ENCODE measurements at places on chromosomes 7 and 10.

- no peak for DNase-seq
Observed at GRCh38 chr10:89502549-89502948, 32.8 kb downstream of the SLC16A12 start.

DNA sequence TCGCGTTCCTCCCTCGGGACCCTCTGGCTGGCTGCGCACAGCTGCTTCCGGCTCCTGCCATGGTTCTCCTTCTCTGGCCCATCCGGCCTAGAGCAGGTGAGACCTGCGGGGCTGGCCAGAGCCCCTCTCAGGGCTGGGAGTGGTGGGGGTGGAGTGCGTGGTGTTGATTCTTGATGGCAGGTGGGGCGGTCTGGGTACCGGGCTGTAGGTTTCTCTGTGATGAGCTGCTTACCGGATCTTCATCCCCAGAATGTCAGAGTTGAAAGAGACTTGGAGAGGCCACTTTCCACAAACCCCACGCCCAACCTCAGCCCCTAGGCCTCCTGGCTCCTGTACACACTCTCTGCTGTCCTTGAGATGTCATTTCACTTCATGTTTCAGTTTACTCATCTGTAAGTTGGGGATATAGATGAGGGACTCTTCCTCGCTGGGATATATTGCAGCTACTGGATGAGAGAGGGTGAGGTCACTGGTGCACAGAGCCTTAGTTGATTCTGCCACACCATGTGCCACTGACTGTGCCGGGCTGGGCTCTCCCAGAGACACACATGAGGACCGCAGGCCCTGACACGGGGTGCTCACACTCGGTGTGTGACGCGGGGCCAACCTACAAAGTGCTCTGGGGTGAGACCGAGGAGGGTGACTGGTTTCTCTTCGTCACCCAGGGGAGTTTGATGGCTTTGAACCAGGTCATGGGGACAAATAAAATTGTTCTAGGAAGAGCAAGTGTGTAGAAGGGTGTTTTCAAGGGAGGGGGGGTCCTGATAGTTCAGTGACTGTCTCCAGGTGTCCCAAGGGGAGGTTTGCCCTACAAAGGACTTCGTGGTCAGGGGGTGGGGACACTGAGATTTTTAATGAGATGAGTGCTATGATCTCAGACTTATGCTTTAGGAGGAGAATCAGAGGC lies 29.5 kb downstream of the ZNF775 start:
- no peak for DNase-seq

- no peak for DNase-seq
Observed at GRCh38 chr7:52184006-52184703, 851.3 kb upstream of the POM121L12 start.

- no peak for DNase-seq
Observed at GRCh38 chr7:17939211-17939605, 1.1 kb downstream of the SNX13 start.

DNA sequence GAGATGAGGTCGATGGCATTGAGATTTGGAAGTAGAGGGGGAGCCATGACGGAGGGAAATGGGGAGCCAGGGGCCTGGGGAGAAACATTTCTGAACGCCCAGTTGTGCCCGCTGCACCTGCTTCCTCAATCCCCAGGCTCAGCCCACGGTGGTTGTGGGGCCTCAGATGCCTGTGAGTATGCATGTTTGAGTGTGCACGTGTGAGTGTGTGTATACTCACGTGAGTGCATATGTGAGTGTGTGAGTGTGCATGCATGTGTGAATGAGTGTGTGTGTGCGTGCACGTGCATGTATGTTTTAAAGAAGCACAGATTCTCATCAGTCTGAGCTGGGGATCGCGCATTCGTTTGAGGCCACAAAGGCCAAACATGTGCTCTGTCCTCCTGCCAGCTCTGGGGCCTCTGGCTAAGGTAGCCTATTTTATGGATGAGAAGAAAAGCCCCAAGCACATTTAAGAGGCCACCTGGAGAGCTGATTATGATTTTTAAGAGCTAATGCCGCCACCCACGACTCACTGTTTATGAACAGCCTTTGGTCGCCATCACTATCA lies 154.8 kb downstream of the ARHGAP12 start:
- no peak for DNase-seq

DNA sequence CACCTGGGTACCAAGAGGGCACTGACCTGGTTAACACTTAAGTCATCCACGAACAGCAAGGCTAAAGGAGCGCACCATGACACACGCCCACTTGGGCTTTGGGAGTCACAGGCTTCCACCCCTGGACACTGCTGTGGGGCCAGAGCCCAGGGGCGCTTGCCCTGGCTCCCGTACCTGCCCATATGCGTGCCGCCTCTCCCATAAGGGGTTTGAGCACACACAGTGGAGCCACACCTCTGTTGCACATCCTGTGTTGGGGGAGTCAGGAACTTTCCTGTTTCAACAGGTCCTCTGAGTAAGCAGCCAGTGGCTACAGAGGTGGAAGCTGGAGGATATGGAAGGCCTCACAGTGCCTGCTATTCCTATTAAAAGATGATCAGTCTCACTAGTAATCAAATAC lies 152.0 kb downstream of the REEP3 start:
- no peak for DNase-seq

- DNase-seq: no peak
Observed at GRCh38 chr7:2180081-2180480, 52.7 kb downstream of the MAD1L1 start.

GRCh38 chr10:35926846-35927245 lies 284.8 kb upstream of the FZD8 start:
- DNase-seq: no peak
